ENCODE measurements at places on chromosomes 4 and X.

DNA sequence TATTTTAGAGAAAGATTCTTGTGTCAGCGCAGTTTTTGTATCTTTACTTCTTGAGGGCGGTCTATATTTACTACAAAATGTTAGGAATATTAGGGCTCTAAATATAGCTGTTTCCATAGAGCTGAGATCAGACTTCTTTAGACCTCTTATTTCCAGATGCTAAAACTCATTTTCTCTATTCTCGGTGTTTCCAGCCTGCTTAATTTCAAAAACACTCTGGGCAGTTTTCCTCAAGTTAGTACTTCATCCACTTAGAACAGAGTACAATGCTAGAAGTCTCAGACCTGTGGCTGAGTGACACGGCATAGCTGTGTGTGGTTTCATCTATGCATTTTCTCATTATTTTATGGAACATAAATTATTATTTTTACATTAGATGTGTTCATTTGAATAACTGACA is 346.6 kb downstream of the PABPC4L start:
- no peak for DNase-seq

- no peak for DNase-seq
Observed at GRCh38 chr4:70874268-70875156, 27.7 kb upstream of the MOB1B start.

DNA sequence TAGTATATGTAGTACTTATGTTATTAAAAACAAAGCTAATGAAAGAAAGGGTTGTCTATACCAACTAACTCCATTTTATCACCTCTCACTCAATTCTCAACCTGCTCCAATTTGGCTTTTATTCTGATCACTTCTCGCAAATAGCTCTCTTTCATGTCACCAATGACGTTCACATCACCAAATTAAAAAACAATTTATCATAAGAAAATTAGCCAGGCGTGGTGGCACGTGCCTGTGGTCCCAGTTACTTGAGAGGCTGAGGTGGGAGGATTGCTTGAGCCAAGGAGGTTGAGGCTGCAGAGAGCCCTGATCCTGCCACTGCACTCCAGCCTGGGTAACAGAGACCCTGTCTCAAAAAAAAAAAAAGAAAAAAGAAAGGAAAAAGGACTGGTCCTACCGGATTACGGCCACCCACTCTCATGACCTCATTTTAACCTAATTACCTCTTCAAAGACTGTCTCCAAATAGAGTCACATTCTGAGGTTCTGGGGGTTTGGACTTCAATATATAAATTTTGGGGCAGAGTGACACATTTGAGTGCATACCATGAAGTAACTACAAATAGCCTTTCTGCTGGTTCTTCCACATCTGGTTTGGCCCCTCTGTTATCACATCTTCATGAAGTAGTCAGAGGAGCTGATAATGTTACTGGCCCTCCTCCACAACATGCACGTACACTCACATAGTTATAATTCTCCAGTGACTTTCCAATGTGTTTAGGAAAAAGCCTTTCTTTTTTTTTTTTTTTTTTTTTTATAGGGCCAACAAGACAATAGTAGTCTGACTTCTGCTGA is 15.8 kb upstream of the RBMX start:
- DNase-seq = no peak

- no peak for DNase-seq
Observed at GRCh38 chr4:159363361-159363760, 260.5 kb downstream of the RAPGEF2 start.

DNA sequence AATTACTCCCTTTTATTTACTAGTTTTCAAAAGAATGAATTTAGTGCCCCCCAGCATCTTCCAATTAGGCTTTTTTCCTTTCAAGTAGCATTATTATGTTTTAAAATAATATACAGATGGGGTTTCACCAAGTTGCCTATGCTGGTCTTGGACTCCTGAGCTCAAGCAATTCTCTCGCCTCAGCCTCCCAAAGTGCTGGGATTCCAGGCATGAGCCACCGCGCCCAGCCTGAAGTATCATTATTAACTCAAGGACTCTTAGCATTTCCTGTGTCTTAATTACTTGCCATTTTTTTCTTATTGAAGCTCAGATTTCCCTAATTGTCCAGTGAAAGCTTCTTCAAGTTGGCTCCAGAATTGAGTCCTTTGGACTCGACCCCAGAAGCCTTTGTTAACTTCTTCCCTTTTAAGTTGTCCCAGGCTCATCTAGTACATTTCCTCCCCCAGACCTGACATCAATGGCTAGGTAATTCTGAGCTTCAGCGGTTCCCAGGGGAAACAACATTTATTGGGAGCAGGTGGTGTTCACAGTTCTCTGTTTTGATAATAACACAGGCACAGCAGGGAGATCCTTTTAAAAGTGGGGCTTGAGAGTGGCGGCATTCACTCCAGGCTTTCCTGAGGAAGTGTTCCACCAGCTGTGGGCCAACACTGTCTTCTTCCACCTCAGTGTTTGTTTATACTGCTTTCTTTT is 10.0 kb downstream of the SAT1 start:
- no peak for DNase-seq

DNA sequence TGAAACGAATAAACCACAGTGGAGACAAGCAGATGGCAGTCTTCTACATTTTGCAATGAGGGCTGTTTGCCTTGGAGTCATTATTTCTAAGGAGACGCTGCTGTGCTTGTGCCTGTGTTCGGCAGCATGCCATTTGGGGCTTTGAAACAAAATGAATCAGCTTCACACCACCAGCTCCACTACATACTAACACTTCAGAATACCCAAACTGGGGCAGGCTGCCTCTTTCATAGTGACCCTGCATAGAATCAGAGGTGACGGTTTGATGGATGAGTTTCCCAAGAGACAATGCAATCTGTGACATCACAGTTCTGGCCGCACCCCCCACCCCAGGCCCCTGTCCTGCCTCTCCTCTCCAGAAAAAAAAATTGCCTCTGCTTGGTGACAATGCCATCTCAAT is 57.1 kb upstream of the MID1 start:
- no peak for DNase-seq

GRCh38 chr4:54708339-54709279 is 50.9 kb downstream of the KIT start:
- no peak for DNase-seq

DNA sequence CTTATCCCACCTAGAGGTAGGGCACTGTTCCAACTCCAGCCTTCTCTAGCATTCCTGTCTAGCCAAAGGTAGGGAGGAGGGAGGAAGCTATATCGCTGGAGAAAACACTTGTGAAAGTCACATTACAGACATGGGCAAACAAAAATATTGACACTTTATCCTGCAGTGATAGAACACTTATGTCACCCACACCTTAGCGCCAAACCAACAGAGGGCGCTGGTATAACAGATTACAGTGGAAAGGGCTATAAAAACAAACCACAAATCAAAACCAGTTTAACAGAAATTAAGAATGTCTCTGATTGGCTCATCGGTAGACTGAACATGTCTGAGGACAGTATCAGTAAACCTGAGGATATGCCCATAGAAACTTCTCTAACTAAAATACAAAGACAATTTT is 451.3 kb downstream of the TLL1 start:
- DNase-seq = no peak

GRCh38 chrX:14997271-14997670 is 124.0 kb downstream of the MOSPD2 start:
- no peak for DNase-seq

DNA sequence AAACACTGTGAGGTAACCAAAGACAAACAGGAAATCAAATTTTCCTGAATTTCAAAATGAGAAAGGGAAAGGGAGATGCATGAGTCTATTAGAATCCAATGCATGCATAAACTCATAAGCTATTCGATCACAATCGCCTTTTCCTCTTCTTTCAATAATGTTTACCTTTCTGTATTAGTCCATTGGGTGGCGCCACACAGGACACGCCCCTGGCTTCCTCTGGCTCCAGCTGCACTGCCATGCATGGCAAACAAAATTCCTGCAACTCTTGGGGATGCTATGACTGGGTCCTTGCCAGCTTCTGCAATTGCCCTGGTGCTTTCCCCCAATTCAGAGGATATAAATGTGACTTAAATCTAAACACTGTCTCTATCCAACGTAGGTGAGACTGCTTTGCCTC is 424.5 kb upstream of the PCDH7 start:
- DNase-seq = no peak

- DNase-seq = no peak
Observed at GRCh38 chr4:53676402-53676871, 85.2 kb upstream of the LNX1 start.

DNA sequence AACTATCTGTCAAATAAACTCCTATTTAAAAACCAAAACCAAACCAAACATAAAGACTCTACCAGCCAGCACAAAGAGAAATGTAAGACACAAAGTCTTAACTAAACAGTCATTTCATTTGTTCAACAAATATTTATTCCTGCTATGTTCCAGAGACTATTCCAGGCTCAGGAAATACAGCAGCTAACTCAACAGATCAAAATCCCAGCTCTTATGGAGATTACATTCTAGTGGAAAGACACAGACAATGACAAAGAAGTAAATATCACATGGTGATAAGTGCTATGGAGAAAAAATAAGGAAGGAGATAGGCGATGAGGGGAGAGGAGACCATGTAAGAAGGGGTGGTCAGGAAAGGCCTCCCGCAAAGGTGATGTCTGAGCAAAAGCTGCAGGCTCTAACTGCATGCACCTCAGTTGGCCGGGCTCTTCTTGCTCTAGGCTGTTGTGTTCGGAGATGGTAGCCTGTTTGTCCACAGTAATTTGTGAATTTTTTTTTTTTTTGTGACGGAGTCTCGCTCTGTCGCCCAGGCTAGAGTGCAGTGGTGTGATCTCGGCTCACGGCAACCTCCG is 15.1 kb downstream of the PPEF1 start:
- DNase-seq = no peak

DNA sequence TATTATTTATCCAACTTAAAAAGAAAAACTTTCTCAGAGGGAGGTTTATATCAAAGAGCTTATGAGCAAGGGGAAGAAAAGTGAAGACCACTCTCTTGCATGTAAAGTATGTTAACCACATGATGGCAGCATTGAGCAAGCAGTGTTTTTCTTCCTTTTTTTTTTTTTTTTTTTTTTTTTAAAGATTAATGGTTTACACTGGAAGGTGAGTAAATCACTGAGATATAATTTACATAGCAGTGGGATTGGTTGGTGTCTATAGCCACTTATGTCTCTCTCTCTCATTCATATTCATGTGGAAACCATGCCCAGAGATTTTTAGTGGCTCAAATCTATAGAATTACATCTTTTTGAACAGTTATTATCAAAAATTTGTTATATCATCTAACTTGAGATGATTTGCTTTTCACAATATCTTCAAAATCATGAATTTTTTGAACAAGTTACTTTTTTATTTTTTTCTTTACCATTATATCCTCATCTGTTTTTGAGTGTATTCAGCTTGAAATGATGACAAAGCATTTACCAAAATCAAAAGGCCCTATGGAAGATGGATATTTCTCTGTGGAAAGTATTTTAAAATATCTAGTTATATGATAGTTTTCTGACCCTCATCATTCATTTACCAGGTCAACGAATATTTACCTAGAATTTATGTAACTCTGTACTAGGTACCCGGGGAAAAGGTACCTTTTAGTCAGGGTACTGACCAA is 31.6 kb downstream of the MTHFD2L start:
- no peak for DNase-seq

DNA sequence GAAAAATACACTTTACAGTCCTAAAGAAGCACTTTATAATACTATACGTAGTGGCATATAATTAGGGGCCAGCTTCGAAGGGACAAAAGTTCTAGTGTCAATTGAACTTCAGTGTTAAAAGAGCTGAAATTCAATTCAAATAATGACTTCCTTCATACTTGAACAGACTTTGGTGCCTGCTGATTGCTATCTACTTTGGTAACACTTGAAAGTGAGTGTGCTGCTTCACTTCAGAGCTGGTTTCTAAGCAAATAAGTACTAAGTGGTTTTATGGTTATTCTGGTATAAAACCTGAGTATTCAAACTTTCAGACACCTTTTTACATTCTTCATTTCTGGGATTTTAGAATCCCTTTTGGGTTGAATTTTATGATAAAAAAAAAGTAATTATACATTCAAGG is 107.0 kb downstream of the SLC4A4 start:
- DNase-seq = no peak

DNA sequence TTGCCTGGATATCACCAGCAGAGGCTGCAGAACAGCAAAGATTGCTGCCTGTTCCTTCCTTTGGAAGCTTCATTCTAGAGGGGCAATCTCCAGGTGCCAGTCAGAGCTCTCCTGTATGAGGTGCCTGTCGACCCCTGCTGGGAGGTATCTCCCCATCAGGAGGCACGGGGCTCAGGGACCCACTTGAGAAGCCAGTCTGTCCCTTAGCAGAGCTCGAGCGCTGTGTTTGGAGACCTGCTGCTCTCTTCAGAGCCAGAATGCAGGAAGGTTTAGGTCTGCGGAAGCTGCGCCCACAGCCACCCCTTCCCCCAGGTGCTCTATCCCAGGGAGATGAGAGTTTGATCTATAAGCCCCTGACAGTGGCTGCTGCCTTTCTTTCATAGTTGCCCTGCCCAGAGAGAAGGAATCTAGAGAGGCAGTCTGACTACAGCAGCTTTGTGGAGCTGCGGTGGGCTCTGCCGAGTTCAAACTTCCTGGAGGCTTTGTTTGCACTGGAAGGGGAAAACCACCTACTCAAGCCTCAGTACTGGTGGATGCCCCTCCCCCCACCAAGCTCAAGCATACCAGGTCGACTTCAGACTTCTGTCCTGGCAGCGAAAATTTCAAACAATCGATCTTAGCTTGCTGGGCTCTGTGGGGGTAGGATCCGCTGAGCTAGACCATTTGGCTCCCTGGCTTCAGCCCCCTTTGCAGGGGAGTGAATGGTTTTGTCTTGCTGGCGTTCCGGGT is 57.9 kb downstream of the DKK2 start:
- DNase-seq = no peak

Data from stimulated activated CD8-positive, alpha-beta memory T cell treated with anti-CD3 and anti-CD28 coated beads, Interleukin-7, amount 100 ng/mL, for 1 hour (primary cell).